ENCODE measurements at places on chromosomes 7 and 10.

- DNase-seq = no peak
Observed at GRCh38 chr7:129468087-129468486, 33.9 kb downstream of the STRIP2 start.

DNA sequence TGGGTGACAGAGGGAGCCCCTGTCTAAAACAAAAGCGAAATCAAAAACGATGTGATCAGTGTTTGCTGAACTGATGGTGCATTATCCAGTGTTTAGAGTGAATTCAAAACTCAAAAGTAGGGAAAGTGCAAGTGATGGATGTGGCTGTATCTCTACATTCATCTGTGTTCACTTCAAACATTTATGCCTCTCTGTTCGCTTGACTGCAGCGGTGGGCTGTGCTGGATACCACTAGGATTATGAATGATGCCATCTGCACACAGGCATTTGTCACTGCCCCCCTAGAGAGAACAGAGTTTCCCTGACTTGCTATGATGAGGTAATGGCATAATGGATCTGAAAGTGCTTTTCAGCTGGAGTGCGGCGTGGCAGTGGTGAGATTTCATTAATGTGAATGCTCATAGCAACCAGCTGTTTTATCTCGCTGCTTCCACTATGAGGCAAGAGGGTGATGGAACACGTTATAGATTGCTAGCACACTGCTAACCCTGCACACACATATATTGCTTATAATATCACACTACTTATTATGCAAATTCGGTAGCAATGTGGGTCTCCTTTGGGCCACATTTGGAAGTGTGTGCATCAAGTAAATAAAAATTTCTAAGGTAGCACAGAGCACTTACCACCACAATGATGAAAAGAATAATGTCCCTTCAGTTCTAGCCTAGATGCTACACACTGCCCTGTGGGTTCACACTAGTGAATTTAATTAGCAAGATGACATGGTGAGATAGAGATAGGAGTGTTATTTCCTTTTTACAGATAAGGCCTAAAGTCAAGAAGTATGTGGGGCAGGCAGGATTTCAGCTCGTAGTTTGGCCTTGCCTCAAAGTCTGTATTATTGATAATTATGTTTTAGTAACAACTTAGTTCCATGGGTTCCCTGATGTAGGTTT lies 164.7 kb downstream of the CAMK1D start:
- DNase-seq = no peak

GRCh38 chr10:17029581-17030271 lies 99.9 kb downstream of the CUBN start:
- DNase-seq = peak; percentile 80

DNA sequence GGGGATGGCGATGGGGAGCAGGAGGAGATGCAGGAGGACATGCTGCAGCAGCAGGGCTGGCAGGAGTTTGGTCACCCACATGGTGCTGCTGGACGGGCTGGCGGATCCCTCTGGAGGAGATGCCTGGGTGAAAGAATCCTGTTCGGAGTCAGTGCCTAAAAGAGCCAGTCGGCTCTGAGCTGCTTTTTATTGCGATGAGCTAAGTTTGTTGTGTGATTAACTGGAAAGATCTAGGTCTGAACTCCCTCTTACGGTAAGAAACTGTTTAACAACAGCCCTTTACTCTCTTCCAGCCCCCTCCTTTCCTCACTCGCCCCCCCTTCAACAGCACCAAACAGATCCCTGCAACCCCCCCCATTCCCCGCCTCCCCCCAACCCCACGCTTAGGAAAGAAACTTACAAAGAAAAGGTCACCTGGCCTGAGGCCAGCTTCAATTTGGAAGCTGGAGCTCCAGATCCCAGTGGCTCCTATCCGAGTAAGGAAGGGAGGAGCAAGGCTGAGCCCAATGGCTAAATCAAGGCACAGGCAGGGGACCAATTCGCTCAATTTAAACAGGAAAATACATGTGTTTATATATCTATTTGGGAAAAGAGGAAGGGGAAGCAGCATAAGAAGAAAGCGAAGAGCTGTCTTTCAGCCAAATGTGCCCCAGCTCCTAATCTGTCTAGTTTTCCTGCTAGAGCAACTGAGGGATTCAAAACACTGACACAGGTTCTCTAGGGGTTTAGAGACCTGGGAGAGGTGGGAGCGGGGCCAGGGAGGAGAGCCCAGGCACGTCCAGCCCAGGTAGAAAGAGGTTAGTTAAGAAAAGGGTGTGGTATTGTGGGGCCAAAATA lies at the start of gene HGF:
HGF (minus strand) TSS at position 157 of the 837 bp plus-strand sequence; CDS start at position 81, 76 bp downstream.
- DNase-seq = no peak

GRCh38 chr7:114519240-114519639 lies 104.6 kb downstream of the FOXP2 start:
- no peak for DNase-seq

- no peak for DNase-seq
Observed at GRCh38 chr10:31179091-31179680, 139.8 kb upstream of the ZEB1 start.

DNA sequence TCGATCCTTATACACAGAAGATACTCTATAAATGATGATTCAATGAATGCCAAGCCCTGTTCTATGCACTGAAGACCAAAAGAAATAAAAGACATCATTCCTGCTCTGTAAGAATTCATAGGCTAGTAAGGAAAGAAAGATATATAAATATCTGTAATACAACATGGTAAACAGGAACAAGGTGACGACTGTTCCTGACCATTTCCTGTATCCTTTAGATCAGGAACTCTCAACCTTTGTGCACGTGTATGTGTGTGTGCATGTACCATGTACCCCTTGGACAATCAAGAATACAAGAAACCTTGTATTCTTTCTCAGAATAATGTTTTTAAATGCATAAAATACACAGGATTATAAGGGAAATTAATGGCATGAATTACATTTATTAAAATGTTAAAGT lies 7.3 kb upstream of the HK1 start:
- no peak for DNase-seq

DNA sequence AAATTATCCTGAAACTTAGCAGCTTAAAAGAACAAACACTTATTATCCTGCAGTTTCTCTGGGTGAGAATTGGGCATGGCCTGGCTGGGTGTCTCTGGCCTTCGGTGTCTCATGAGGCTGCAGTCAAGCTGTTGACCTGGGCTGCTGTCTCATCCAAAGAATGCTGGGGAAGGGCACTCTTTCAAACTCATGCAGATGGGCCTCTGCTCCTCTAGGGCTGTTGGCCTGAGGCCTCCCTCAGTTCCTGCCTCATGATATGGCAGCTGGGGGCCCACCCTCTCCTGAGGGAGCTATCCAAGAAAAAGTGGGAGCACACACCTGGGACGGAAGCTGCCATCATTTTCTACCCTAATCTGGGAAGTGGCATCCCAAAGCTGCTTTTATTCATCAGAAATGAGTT lies 43.6 kb downstream of the DRGX start:
- DNase-seq = no peak

DNA sequence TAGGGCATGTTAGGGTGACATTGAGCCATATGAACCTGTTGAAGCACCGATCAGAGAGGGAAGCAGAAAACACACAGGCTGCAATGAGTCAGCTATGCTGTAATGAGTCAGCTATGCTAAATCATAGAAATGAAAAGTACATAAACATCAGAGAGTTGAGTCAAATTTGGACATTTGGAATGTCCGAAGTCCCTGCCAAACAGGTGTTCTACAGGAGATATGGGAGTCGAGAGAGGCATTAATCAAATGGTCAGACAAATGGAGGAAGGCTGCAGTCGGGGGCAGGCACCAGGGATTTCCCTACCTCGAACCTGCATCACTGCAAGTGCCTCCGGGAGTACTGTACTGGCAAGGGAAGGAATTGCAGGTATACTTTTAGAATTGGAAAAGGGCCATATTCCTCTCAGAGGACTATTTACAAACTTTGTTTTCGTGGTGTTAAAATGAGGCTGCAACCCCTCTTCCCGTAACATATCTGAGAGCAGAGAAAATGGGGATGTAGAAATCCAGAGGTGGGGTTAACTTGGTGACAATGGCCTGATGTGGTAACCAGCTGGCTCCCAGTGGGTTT lies 8.8 kb upstream of the ZC3HAV1 start:
- DNase-seq = peak; percentile 41

GRCh38 chr10:107740962-107741690 lies 576.6 kb upstream of the SORCS1 start:
- DNase-seq = no peak

DNA sequence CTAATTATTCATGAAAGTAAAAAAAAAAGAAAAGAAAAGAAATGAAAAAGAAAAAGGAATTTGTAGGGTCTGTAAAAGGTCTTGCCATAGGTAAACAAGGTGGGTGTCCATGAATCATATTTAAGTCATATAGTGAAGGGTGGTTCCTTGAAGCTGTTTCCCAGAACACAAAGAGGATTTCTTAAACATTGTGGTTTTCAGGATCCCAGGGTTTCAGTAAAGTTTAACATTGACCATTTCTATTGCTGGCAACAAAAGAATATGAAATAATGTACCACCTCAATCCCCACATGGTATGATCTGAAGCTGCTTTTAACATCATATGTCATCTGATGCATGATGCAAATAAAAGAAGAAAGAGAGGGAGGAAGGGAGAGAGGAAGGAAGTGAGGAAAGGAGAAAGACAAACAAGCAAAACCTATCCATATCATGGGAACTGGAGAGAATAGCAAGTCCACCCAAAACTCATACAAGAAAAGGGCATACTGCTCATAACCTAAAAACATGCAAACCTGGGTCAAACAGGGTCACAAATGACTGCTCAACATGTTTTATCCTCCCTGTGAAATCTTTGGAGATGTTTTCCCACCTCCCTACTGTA lies 663.5 kb downstream of the SORCS1 start:
- no peak for DNase-seq

DNA sequence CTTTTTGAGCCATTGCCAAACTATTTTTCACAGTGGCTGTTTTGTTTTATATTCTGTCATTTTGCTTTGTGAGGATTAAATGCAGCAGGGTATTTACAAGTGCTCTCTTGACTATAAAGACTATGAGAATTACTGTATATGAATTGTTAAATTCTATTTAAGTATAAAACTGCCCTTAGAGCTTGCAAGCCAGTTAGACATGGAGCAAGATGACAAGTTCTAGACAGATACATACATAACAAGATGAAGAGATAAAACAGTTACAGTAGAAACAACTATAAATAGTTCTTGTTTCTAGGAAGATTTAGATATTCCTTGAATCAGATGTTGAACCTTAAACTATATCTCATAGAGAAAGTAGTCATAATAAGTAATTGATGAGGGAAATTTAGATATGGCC lies 60.6 kb downstream of the DNAH11 start:
- no peak for DNase-seq

GRCh38 chr7:17512181-17512675 lies 213.8 kb downstream of the AHR start:
- no peak for DNase-seq

- DNase-seq = no peak
Observed at GRCh38 chr10:85918371-85918770, 448.2 kb downstream of the GRID1 start.

- DNase-seq = no peak
Observed at GRCh38 chr10:33331379-33331694, 3.1 kb downstream of the NRP1 start.

DNA sequence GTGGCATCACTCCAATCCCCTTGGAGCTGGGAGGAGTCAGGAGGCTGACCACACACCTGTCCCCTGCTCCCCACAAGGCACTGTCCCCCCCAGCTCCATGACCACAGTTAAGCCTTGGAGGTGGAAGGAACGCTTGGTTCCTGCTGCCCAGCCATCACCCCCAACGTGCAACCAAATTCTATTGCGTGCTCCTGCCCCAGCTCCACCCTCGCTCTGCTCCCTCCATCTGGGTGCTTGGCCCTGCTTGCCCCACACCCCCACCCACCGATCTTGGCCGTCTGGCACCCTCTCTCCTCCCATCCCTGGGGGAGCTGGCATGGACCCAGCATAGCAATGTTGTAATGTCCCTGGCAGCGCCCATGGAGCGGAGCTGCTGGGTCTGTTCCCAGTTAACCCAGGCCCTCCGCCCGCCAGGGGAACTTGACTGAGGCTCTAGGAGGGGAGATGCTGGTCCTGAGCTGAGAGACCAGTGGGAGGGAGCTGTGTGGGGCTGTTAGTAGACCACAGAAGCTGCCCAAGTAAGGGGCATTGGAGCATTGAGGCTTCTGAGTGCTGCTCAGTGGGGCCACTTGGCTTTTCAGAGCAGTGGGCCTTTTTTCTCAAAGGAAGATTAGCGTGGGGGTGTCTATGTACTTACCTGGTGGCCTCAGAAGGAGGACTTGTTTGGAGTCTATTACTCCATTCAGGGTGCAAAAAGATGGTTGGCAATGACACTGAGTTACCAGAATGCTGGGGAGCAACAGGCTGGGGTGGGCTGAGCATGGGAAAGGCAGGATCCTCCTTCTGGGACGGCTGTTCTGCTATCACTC lies 1.1 kb downstream of the EPHB6 start:
- no peak for DNase-seq

DNA sequence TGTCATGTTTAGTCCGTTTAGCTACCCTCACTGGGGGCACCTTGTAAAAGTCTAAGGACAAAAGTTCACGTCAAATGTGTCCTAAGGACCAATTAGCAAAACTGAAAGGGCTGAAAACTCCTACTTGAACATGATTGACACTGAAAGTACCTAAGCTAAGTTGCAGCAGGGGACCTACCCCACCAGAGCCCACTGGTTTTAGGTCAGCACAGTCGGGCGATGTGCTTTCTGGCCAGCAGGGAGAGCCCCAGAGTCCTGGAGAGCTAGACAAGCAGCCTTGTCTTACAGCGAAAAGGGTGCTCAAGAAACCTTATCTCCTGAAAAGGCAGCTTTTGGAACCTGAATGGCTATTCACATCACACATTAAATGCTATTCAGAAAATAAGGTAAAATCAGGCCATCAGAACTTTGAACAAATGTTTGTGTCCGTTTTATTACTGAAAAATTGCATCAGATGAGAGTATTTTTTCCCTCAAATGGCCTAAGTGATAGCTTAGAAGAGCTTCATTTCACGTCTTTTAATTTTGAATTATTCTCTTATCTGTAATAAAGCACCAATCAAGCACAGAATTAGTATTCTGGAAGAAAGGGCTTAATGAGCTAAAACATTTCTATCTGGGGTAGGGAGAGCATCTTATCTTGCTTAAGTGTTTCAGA lies 52.2 kb upstream of the MKI67 start:
- DNase-seq = peak; percentile 35

DNA sequence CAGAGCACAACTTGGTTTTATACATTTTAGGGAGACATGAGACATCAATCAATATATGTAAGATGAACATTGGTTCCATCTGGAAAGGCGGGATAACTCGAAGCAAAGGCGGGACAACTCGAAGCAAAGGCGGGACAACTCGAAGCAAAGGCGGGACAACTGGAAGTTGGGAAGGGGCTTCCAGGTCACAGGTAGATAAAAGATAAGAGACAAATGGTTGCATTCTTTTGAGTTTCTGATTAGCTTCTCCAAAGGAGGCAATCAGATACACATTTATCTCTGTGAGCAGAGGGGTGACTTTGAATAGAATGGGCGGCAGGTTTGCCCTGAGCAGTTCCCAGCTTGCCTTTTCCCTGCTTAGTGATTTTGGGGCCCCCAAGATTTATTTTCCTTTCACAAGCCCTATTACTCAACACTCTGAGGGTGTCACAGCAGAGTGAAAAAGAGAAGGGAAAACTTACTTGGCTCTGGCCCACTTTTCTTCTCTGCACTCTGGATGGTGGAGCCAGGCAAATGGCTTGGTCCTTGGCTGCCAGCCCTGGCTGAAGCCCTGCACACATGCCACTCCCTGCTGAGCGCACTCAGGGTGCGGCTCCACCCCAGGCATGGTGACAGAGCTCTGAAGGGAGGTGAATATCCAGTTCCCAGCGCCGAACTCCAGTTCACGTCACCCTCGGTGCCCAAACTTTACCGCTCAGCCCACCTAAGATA lies 46.7 kb downstream of the PARD3 start:
- no peak for DNase-seq

- DNase-seq = no peak
Observed at GRCh38 chr10:77104459-77104980, 533.1 kb downstream of the KCNMA1 start.

Measured in CD4-positive, alpha-beta T cell treated with Interleukin-6 at 100 ng/mL for 8 hours (primary cell).